ENCODE measurements at places on chromosomes 12 and 14. TPM values are rescaled to one million over a fixed set of nuclear protein-coding genes. Genes with fewer than 3 reads are reported as not detected.
A peak's percentile ranks its signal among the peaks of the same experiment; 100 is the strongest.

The RAB3IP gene
- 24.0 TPM for total RNA-seq

DNA sequence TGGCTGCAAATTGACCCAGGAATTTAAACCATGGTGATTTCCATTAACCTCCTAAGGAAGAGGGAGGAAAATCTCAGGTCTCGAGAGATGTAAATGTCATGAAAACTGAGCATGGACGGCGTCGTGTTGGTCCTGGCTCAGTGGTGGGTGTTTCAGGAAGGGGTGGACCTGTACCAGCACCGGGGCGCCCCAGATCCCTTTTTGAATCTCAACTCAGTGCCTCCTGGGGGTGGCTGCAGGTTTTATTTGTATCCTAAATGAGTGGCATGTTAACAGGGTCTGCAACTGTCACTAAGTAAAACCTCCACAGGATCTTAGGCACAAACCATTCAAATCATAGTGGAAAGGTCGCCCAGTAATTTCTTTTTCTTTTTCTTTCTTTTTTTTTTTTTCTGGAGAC lies 101.3 kb downstream of the ASCL4 start:
- DNase-seq: no peak

GRCh38 chr14:87797001-87797400 lies 196.0 kb downstream of the GALC start:
- no peak for DNase-seq

DNA sequence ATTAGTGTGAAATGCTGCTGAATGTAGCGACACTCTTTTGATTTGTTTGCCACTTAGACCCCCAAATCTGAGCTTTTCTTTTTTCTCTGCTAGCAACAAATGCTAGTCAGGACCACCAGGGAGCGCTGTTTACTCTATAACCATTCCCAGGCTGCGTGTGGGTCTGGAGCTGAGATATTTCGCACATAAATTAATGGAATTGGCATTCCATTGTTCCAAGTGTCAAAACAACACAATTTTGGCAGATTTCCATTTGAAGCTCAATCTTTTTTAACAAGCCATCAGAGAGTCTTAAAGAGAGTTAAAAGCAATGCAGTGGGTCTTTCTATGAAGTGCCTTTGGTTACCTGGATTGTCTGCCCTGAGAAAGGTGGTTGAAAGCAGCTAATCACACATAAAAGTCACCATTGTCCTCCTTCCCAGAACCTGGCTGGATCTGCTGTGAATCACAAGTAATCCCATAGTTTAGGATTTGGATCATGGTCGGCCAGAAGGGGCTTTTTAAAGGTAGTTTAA lies 7.4 kb upstream of the TMEM132C start:
- peak; percentile 6 for DNase-seq
